ENCODE measurements at places on chromosomes 1 and 21.

DNA sequence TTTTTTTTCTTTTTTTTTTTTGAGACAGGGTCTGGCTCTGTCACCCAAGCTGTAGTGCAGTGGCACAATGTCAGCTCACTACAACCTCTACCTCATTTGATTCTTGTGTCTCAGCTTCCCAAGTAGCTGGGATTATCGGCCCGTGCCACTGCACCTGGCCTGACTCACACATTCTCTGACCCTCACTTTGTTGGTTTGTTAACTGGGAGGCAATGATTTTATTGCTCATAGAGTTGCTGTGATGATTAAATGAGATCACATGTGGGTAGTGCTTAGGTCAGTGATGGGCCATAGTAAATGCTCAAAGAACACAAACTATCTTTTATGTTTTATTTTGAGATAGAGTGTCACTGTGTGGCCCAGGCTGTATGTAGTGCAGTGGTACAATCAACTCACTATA is 47.3 kb upstream of the SSBP3 start:
- no peak for DNase-seq

GRCh38 chr1:159077120-159077961 is 775 bp upstream of the AIM2 start:
- no peak for DNase-seq

GRCh38 chr1:75999034-75999433 is 66.8 kb upstream of the ASB17 start:
- DNase-seq = no peak

DNA sequence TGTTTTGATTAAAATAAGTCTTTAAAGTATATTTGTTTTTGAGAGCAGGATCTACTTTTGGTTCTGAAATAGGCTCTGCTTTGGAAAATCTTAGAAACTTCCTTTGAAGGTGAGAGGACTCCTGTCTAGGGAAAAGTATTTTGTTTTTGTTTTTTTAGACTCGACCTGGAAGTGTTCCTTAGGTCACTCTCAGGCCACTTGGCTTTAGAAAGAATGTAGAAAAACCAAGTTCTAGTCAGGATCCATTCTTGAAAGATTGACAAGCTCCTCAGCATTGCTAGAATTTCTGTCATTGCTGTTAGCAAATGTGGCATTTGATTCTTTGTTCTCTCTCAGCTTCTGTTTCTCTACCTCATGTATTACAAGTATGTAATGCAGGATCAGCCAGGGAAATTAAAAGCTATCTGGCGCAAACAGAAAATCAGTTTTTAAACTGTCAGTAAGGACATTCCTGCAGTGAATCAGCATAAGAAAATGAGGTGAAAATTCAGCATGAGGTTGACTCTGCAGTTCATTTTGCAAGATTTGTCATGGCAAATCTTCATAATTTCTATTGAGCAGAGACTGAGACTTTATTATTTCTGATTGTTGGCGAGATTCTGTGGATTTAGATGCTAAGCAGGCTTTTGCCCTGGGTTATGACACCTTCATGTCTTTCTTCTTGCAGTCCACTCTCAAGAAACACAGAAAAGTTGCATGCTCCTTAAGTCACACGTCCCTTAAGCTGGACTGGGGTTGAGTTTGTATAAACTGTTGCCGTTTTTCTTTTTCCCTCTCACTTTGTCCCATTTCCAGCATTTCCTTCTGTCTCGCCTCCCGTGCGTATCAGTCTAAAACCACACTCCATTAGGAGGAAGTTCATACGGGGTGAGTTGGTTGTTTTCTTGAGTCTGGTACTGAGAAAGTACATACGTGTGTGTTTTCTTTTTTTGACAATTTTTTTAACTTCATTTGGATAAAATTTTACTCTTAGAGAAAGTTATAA is 12.6 kb downstream of the NTPCR start:
- DNase-seq = no peak

DNA sequence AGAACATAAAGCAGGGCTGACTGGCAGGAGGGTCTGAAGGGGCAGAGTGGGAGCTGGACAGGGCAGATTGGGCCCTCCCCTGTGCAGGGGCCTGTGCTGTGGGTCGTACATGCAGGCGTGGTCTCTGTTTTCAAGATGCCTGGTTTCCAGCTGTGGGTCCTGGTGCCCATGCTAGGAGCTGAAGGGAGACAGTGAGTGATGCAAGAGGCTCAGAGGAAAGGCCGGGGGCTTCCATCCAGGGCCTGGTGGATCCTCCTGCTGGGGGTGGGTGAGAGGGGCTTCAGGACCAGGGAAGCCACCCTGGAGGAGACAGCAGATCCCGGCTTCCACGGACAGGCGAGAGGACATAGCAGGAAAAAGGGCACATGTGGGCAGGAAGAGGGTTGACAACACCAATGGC is 349.0 kb upstream of the VAMP3 start:
- no peak for DNase-seq

- peak; percentile 35 for DNase-seq
Observed at GRCh38 chr1:180482425-180483275, 19.7 kb downstream of the ACBD6 start.

DNA sequence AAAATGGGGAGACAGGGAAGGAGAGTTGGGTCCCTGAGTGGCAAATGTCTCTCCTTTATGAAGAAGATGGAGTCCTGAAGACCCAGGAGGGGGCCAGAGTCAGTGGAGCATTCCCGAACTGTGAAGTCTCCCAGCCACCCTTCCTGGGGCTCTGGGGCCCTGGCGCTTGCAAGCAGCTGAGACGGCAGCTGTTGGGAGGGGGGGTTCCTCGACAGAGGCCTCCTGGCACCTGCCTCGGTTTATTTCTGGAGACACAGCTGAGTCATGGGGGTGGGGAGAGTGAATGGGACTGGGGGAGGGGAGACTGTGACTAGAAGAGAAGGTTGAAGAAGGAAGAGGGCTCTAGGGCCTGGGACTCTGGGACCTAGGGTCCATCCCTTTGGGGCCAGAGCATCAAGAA is 14.0 kb downstream of the NES start:
- no peak for DNase-seq

DNA sequence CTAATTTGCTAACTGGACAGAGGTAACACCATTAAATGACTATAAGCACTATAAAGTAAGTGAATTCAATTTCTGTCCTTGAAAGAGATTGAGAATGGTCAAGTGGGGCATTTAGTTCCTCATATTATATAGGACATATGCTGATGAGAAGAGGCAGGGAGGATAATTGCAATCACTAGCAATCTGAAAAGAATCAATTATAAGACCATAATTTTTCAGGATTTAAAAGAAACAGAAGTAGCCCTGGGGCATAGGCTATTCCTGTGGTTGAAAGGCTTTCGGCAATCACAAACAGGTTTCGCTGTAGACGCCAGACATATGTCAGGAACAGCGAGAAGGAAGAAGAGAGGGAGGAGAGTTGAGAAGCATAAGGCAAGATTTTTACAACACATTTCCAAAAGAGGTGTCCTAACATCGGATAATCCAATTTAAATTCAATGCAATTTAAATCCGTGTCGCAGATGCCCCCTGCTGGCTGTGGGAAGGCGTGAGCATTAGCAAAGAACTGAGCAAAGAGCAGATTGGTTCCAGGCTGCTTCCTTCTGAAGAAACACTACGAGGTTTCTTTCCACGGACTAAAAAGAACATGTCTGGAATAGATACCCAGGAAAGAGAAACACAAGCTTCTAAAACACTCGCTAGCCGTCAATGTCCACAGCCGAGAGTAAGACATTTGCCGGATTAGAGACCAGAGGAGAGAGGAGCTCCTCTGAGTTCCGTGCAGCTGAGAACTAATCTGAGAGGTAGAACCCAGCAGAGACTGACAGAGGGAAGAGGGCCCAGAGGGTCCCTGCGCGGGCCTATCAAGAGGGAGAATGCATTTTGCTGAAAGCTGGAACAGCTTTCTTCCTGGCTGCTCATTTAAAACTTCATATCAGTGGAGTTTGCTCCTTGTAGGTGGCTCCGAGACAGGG is 27.9 kb downstream of the RGS5 start:
- DNase-seq = peak; percentile 42

GRCh38 chr1:23906731-23907130 is 6.4 kb downstream of the CNR2 start:
- DNase-seq = no peak

DNA sequence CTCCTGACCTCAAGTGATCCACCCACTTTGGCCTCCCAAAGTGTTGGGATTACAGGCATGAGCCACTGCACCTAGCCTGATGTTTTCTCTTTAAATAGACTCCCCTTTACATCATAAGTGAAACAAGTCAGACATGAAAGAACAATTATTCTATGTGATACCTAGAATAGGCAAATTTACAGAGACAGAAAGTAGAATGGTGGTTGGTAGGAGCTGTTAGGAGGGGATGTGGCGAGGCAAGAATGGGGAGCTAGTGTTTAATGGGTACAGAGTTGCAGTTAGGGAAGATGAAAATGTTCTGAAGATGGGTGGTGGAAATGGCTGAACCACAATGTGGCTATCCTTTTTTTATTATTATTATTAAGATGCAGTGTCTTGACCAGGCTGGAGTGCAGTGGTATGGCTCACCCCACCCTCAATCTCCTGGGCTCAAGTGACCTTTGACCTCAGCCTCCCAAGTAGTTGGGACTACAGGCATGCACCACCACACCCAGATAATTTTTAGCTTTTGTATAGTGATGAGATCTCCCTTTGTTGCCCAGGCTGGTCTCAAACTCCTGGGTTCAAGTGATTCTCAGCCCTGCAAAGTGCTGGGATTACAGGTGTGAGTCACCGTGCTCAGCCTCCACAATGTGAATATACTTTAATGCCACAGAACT is 28.4 kb downstream of the ELF3 start:
- no peak for DNase-seq

DNA sequence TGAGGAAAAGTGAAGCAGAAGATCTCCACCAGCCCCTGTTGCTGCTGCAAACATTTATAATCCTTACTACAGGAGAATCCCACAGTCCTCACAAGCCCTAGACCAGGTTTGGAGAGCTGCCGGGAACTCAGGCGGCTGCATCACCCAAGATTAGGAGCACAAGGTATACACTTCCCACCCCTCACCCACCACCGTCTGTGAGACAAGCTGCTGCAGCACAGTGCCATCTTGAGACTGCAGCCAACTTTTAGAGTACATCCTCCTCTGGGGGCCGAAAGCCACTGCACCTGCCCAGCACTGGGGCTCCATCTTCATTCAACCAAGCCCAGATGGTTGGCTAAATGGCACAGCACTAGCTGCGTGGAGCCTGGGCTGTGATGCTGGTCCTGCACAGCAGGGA is 13.8 kb downstream of the OLFML3 start:
- no peak for DNase-seq

- no peak for DNase-seq
Observed at GRCh38 chr1:204758601-204759000, 73.1 kb upstream of the LRRN2 start.

- DNase-seq = no peak
Observed at GRCh38 chr1:73903092-73903491, 294.9 kb downstream of the LRRIQ3 start.

DNA sequence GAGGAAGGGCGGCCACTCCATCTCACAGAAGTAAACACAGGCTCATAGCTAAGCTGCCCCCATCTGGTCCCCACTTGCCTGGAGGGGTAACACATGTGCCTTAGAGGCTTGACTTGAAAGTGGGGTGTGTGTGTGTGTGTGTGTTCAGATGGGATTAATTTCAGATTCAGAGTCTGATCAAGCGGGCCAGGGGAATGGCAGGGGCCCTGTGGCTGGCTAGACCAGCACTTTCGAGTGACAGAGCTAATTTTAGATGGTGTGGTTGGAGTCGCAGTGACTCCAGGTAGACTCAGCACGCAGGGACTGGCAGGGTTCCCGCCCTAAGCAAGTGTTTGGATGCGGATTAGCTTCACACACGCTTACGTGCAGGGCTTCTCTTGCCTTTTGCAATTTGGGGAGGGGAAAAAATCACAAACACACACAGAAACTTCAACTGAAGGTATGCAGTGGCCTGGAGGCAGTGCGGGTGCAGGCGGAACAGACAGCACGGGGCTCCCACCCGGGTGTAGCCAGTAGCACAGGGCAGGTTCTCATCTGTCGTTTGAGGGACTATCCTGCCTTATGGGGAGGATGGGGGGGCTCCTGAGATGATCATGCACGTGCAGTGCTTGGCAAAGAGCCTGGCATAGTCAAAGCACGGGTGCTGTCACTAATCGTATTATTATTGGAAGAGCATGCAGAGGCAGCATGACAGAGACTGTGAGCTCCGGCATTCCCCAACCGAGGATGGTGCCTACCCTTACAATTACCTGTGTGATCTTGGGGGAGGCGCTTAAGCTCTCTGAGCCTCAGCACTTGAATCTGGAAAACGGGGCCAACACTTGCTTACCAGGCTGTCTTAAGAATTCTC is 1.3 kb downstream of the EDN2 start:
- DNase-seq = no peak

GRCh38 chr1:235972311-235972689 is 92.6 kb downstream of the NID1 start:
- peak; percentile 67 for DNase-seq

DNA sequence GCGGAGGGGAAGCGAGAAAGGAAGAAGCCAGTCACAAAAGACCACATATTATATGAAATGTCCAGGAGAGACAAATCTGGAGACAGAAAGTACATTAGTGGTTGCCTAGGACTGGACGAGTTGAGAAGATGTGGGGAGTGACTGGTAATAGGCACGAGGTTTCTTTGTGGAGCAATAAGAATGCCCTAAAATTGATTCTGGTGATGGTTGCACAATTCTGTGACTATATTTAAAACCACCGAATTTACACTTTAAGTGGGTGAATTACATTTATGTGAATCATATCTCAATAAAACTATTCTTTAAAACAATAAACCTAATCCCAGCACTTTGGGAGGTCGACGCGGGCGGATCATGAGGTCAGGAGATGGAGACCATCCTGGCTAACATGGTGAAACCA is 63.1 kb downstream of the ZNF281 start:
- no peak for DNase-seq

DNA sequence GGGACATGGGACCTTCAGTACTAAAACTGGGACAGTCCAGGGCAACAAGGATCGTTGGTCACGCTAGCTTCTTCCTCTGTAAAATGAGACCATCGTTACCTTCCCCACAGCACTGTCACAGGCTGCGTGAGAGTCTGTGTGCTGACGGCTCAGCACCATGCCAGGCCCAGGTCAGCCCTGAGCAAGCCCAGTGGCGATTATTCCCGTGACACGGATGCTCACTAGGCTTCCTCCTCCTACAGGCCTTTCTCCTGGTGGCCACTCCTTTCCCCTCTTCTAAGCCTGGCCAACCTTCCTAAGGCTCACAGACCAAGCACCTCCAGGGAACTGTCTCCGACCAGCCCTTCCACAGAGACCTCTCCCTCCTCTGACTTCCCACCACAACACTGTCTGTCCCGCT is 69.3 kb upstream of the RUNX3 start:
- DNase-seq = no peak

GRCh38 chr1:41731516-41732030 is 187.1 kb downstream of the HIVEP3 start:
- no peak for DNase-seq

DNA sequence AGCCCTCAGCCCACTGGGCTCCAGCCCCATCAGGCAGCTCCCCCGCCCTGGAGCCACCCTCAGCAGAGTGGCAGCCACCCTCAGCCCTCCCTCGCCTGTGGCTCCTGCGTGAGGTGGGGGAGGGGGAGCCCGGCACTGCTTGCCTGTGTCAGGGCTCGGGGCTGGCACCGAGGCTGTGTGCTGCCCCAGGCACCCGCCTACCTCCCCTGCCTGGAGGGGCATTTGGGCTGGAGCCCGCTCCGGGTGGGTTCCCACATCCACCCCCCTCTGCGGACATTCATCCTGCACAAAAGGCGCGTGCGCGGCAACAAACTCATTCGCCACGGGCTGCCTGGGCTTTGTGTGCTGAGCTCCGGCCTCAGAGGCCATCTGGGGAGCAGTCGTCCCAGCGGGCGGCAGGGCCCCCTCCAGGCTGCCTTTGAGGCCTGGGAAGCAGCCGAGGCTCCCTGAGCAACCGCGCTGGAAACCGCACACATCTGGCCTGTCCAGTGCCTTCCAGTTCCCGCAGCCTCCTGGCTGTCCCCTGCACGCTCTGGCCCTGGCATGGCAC is 12.6 kb upstream of the TNFRSF14 start:
- no peak for DNase-seq

GRCh38 chr1:42037586-42037985 is 115.6 kb upstream of the GUCA2B start:
- no peak for DNase-seq

Data from NCI-H226 (cell line).